ENCODE measurements at places on chromosomes 7 and 10. TPM values are rescaled to one million over a fixed set of nuclear protein-coding genes. Genes with fewer than 3 reads are reported as not detected.

- no peak for DNase-seq
- no peaks in the 10 kb centered on the region for H3K36me3 ChIP-seq
- no peak overlapping the region for H3K4me3 ChIP-seq
- H3K27ac ChIP-seq: no peak overlapping the region
- H3K27me3 ChIP-seq: no peaks in the 10 kb centered on the region
Measured at GRCh38 chr10:14623931-14624330, 150.8 kb downstream of the FAM107B start.

The SPDYE9 gene
- total RNA-seq: not detected

The CHN2 gene
- total RNA-seq: 5.9 TPM

DNA sequence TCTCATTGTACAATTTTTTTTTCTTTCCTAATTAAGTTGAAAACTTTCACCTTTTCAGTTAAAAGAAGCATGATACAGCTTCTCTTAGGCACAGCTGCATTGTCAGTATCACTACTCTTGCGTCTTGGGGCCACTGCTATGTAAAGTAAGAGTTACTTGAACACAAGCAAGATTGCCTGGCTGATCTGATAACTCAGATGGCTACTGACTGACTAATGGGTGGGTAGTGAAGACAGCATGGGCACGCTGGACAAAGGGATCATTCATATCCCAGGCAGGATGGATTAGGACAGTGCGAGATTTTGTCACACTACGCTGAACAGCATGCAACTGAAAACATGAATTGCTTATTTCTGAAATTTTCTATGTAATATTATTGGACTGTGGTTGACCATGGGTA lies 11.6 kb upstream of the ADAMTS14 start:
- H3K36me3 ChIP-seq: no peaks in the 10 kb centered on the region
- DNase-seq: no peak
- no peaks in the 10 kb centered on the region for H3K27me3 ChIP-seq
- H3K27ac ChIP-seq: no peak overlapping the region
- peaks cover 9% of the 10 kb centered on the region for H3K4me1 ChIP-seq

GRCh38 chr7:54961391-54961790 lies 57.4 kb upstream of the EGFR start:
- H3K27me3 ChIP-seq: no peaks in the 10 kb centered on the region
- no peak for DNase-seq
- H3K4me1 ChIP-seq: no peaks in the 10 kb centered on the region
- no peak overlapping the region for H3K4me3 ChIP-seq
- no peak overlapping the region for H3K27ac ChIP-seq
- H3K36me3 ChIP-seq: no peaks in the 10 kb centered on the region

DNA sequence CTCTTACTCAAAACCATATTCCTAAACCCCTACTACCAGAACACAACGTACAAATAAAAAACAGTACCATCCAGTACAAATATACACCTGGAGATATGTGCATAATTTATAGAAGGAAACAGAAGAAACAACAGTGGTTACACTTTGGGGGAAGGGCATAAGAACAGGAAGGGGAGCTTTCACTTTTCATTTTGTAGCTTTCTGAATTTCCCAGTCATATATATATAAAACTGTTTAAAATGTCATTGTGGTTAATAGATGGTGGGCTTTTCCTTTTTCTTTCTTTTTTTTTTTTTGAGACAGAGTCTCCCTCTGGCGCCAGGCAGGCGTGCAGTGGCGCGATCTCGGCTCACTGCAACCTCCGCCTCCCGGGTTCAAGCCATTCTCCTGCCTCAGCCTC lies 47.2 kb downstream of the MALSU1 start:
- peaks cover 8% of the 10 kb centered on the region for H3K4me1 ChIP-seq
- no peaks in the 10 kb centered on the region for H3K36me3 ChIP-seq

GRCh38 chr7:30713392-30713791 lies 31.1 kb upstream of the CRHR2 start:
- no peak overlapping the region for H3K27ac ChIP-seq
- H3K27me3 ChIP-seq: no peaks in the 10 kb centered on the region
- no peaks in the 10 kb centered on the region for H3K4me1 ChIP-seq
- H3K36me3 ChIP-seq: no peaks in the 10 kb centered on the region
- no peak overlapping the region for H3K4me3 ChIP-seq
- DNase-seq: no peak

GRCh38 chr7:150380463-150380862 lies 1.3 kb downstream of the ZNF775 start:
- peaks cover 3% of the 10 kb centered on the region for H3K36me3 ChIP-seq
- DNase-seq: no peak
- H3K27me3 ChIP-seq: no peaks in the 10 kb centered on the region
- peak overlapping the region; percentile 11 for H3K27ac ChIP-seq

- H3K4me1 ChIP-seq: peaks cover 3% of the 10 kb centered on the region
- no peak for DNase-seq
- H3K36me3 ChIP-seq: no peaks in the 10 kb centered on the region
- H3K27ac ChIP-seq: peak overlapping the region; percentile 34
- H3K4me3 ChIP-seq: no peak overlapping the region
- H3K27me3 ChIP-seq: no peaks in the 10 kb centered on the region
Measured at GRCh38 chr10:3622845-3623621, 162.0 kb downstream of the KLF6 start.
